ENCODE measurements at places on chromosomes 5 and 9.

- DNase-seq: no peak
Observed at GRCh38 chr5:139138809-139139208, 59.4 kb downstream of the SIL1 start.

DNA sequence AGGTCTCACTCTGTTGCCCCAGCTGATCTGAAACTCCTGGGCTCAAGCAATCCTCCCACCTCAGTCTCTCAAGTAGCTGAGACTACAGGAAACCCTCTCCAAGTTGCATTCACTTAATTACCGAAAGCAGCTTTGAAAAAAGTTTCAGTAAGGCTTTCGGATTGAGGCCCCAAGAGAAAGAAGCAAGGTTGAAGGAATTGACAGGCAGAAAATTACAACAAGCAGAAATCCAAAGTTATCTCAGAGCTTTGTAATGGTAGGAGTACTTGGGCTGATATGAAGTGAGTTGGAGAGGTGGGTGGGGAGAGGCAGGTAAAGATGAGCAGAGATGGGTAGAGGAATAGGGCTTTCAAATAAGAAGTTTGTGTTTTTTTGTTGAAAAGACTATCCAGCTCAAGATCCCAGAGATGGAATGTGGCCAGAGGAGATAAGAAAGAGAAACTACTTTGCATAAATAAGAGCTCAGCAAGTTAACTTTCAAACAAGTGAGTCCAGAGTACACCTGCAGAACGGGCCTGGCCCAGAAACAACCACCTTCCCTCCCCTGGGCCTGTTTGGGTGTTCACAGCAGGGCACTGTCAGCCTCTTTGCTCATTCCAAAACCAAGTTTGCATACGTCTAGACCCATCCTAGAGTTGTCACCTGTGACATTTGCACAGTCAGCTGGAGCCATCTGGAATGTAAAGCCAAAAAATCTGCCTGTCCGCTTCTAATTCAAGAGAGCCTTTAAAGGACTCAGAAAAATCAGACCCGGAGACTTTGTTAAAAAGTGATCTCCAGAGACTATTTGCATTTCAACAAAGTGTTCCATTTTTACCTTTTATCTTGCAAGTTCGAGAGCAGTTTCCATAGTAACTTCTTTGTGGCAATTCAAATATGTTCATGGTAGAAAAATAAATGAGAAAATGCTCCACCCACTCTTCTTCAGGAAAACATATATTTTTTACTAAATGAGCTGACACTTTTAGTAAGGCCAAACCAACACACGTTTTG, 2.2 kb upstream of the CLINT1 start:
- DNase-seq: no peak

- no peak for DNase-seq
Observed at GRCh38 chr9:12416716-12417115, 276.5 kb upstream of the TYRP1 start.

- DNase-seq: no peak
Observed at GRCh38 chr9:92561374-92562330, 25.9 kb upstream of the ECM2 start.

DNA sequence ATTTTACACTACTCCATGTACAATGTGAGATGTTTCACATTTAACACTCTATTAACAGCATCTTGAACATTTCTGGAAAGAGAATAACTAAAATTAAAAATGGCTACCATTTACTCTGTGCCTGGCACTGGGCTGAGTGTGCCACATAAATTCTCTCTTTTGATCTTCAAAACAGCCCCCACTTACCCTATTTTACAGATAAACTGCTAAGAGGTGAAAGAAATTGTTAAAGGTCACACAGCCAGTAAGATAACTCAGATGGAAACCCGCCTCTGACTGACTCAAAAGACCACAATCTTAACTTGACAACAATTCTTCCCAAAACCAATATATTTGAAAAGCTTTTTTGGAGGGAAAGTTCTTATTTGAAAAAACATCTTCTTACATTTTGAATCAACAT, 97.3 kb downstream of the MAPKAP1 start:
- DNase-seq: no peak

Measured in NCI-H748 treated with DMSO at 0.1 percent for 48 hours (cell line).